Brain (organoid and tissue), 16 donors: ENCODE measurements at places on chromosomes 3 and 15. TPM values are rescaled to one million over a fixed set of nuclear protein-coding genes. Genes with fewer than 3 reads are reported as not detected.

UNC13C gene
- 0.46 TPM for polyA plus RNA-seq

GOLGA6A gene
- not detected for polyA plus RNA-seq

PTX3 gene
- 0.81 TPM for polyA plus RNA-seq

GRAMD1C gene
- polyA plus RNA-seq, result 3.0 TPM

FETUB gene
- not detected for polyA plus RNA-seq

ALDH1A2 gene
- 0.58 TPM for polyA plus RNA-seq

TICRR gene
- polyA plus RNA-seq, result 3.1 TPM

SEMA5B gene
- polyA plus RNA-seq, result 4.5 TPM

PLSCR5 gene
- polyA plus RNA-seq, result not detected

GRCh38 chr15:39132070-39132469 is 448.8 kb upstream of the THBS1 start:
- DNase-seq, result no peak

DNA sequence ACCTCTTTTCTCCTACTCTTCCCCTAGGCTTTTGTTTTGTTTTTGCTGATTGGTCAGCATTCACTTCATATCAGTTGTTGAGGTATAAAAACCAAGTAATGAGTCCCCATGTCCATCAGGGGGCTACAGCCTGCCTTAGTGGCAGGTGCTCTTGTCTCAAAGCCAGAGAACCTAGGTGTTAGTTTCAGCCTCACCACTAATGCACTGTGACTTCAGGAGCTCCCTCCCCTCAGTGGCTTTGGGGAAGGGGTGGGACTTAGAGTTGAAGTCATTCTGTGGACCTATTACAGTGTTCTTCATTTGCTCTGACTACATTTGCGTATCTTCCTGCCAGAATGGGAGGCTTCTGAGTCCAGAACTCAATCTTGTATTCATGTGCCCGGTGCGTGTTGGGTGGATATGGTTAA is 41.6 kb downstream of the NR2C2 start:
- DNase-seq, result no peak

DNA sequence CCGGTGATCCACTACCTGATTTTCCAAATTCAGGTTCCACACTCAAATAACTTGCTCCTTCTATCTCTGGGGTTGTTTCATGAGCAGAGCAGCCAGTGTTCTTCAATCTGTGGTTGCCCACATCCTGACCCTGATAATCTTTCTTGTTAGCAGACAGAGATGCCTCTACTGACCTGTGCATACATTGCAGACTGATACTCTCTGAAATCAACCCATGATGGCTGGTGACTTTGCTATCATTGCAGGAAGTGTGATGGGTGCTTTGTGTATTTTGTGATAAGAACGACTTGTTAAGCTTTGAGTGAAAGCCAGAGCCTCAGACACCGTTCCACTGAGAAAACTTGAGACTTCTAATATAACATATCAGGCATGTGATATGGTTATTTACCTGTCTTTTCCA is 39.9 kb downstream of the GATM start:
- DNase-seq, result no peak

- DNase-seq, result no peak
Measured at GRCh38 chr3:53230041-53230621, 25.7 kb downstream of the TKT start.

DNA sequence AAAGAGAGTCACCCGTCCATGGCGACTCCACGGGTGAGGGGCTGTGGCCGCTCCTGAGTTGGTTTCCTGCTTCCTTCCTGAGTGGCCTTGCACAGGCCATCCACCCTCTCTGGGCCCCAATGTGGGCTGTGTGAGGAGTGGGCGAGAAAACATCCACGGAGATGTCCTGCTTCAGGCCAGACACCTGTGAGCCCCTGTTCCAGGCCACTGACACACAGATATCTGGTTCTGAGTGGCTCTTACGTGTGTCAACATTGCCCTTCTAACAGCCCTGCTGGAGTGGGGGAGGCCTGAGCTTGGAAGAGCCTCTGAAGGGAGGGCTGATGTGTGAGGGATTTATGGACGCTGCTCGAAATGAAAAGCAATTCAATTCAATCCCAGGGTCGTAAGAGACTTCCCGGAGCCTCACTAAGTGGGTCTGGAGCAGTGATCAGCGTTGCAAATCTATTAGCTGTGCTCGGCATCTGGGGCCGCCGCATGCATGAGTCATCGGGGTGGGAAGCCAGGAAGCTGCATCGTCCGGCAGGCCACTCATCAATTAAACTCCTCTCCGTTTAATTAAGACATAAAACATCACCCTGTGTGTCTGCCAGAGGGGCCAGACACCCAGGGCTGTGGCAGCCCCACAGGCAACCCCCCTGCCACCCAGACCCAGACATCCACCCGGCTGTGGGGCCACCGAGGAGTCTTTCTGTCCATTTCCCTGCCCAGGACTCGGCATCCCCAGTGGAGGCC is 20.0 kb upstream of the PRR23E start:
- DNase-seq, result peak; percentile 62

DNA sequence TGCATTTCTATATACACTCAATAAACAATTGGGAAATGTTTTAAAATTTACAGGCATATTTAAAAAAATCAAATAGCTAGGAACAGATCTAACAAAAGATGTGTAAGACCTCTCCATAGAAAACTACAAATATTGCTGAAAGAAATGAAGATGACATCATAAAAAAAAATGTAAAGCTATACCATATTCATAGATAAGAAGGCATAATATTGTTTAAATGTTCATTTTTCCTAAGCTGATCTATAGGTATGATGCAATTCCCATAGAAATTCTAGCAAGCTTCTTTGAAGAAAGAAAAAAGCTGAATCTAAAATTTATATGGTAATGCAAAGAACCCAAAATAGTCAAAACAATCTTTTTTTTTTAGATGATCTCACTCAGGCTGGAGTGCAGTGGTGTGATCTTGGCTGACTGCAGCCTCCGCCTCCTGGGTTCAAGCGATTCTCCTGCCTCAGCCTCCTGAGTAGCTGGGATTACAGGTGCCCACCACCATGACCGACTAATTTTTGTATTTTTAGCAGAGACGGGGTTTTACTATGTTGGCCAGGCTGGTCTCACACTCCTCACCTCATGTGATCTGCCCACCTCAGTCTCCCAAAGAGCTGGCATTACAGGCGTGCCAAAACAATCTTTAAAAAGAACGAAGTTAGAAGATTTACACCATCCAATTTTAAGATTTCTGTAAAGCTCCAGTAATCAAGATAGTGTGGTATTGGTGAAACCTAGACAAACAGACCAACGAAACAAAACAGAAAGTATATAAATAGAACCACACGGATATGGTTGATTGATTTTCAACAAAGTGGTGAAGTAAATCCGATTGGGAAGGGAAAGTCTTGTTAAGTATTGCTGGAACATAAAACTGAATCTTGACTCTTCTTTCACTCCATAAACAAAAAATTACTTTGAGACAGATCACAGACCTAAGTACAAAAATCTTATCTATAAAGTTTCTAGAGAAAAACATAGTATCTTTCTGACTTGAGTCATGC is 6.3 kb upstream of the BHLHE40 start:
- no peak for DNase-seq

DNA sequence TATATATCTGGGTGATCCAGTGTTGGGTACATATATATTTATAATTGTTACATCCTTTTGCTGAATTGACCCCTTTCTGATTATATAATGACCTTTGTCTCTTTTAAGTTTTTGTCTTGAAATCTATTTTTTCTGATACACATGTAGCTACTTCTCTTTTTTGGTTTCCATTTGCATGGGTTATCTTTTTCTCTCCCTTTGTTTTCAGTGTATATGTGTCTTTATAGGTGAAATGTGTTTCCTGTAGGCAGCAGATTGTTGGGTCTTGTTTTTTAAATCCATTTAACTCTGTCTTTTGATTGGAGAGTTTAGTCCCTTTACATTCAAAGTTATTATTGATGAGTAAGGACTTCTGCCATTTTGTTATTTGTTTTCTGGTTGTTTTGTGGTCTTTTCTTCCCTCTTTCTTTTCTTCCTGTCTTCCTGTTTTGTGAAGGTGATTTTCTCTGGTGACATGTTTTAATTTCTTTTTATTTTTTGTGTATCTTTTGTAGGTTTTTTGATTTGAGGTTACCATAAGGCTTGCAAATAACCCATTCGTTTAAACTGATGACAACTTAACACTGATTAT is 56.8 kb downstream of the STARD9 start:
- no peak for DNase-seq

DNA sequence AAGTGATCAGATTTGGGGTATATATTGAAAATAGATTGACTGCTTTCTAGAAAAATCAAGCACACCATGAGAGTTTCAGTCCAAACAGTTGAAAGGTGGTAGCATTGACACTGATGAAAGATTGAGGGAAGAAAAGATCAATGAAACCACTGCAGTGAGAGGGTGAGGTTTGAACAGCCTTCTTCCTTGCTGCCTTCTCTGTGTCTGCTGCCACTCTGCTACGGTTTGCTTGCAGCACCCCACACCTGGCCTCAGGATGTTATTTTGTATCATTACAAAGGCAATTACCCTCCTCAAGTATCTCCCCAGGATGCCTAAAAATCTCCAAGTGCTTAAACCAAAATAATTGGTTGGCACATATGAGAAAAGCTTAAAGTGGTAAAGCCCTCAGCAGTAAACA is 683.6 kb upstream of the ARPP21 start:
- DNase-seq, result no peak

- no peak for DNase-seq
Measured at GRCh38 chr15:98802187-98802586, 153.8 kb downstream of the IGF1R start.

GRCh38 chr3:113035387-113035982 is 44.7 kb downstream of the GTPBP8 start:
- DNase-seq, result peak; percentile 78

GRCh38 chr3:12562451-12562850 is 5.6 kb downstream of the MKRN2 start:
- no peak for DNase-seq

GRCh38 chr3:151890721-151891141 is 17.3 kb downstream of the SUCNR1 start:
- no peak for DNase-seq

DNA sequence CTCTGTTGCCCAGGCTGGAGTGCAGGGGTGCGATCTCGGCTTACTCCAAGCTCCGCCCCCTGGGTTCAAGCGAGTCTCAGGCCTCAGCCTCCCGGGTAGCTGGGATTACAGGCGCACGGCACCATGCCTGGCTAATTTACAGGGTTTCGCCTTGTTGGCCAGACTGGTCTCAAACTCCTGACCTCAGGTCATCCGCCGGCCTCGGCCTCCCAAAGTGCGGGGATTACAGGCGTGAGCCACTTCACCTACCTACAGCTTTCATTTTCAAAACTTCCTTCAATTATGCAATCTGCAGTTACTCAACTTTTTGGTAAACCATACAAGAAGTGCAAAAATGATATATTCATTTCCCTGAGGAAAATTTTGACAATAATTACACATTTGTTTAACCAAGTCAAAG is 14.0 kb downstream of the NANOGP8 start:
- no peak for DNase-seq

DNA sequence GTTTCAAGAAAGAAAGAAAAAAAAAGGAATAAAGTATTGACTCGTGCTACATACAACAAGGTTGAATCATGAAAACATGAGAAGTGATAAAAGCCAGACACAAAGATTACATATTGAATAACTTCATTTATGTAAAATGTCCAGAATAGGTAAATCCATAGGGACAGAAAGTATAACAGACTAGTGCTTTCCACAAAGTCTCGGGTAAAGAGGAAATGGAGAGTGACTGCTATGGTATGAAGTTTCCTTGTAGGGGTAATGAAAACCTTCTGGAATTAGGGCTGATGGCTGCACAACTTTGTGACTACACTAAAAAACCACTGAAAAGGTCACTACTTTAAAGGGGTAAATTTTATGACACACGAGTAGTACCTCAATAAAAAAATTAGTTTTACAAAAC is 13.0 kb downstream of the LRRFIP2 start:
- no peak for DNase-seq

DNA sequence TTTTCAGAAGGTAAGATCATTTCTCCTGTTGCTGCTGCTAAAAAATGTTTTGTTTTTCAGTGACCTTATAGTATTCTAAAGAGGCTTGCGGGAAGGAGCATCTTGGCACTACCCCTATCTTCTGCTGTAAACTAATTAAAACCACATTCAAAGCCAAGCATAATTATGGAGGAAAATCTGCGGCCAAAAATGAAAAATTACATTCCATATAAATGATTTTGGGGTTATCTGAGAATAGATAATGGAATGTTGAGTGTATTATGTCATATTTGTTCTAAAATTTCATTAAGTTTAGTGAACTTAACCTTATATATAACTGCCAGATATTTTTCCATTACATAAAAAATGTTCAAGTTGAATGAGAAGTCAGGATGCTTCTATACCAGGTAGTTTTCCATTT is 170.4 kb upstream of the TMC3 start:
- DNase-seq, result peak; percentile 59

- no peak for DNase-seq
Measured at GRCh38 chr3:2635511-2635910, 474.7 kb downstream of the IL5RA start.

GRCh38 chr15:90599644-90600043 is 69.9 kb downstream of the CRTC3 start:
- DNase-seq, result no peak

- no peak for DNase-seq
Measured at GRCh38 chr15:91128016-91128415, 28.0 kb downstream of the SV2B start.

DNA sequence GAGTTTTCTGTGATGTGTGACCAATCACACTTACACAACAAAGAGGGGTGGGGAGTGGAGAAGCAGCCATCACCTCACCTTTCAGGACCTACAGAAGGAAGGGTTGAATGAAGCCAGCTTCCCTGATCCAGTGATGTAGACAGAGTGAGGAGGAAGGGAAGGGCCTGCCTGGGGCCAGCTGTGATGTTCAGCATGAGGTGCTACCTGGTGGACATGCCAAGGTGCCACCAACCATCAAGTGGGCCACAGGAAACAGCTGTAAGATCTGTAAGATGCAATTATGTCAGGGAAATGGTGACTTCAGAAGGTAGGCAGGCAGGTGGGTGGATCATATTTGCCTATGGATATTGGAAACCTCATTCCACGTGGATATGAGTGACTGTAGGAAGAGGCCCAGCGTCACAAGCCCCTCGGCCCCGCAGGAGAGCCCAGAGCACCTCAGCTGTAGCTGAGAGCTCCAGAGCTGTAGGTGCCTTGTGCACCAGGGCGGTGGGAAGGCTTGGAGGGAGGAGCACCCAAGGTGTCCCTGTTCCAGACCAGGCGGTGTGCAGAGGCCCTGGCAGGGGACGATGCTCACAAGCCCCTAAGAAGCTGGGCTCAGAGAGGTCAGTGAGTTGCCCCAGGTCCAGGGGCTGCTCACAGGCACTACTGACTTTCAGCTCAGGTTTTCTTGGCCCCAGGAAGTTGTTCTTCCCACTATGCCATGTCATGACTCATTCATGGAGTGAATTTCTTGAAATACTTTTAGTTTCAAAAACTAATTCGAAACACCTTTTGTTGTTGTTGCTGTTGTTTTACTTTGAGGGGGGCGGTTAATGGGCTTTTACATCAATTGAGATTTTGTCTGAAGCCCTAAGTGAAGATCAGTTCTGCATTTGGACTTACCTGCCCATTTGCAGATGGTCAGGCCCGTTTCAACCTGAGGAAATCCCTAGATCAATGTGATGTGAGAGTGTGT is 94.2 kb upstream of the ALDH1A3 start:
- DNase-seq, result no peak
